Daoy (cell line): ENCODE measurements at places on chromosomes 1 and 21. TPM values are rescaled to one million over a fixed set of nuclear protein-coding genes. Genes with fewer than 3 reads are reported as not detected.

- no peak for DNase-seq
These were observed 103.2 kb upstream of the DYNLT5 start for GRCh38 chr1:66648901-66649595.

- DNase-seq = peak; percentile 54
These were observed 434 bp downstream of the EVA1B start for GRCh38 chr1:36322786-36323635.

The MYCL gene
- 1.5 TPM in 2 replicates for total RNA-seq

GRCh38 chr1:12438349-12438924 is 179.6 kb downstream of the DHRS3 start:
- no peak for DNase-seq

The OR6K3 gene
- total RNA-seq = not detected in 2 replicates

- no peak for DNase-seq
These were observed 374.0 kb downstream of the NEGR1 start for GRCh38 chr1:71908303-71908702.

The UQCRHL gene
- total RNA-seq = 4.1 and 5.9 TPM in 2 replicates

DNA sequence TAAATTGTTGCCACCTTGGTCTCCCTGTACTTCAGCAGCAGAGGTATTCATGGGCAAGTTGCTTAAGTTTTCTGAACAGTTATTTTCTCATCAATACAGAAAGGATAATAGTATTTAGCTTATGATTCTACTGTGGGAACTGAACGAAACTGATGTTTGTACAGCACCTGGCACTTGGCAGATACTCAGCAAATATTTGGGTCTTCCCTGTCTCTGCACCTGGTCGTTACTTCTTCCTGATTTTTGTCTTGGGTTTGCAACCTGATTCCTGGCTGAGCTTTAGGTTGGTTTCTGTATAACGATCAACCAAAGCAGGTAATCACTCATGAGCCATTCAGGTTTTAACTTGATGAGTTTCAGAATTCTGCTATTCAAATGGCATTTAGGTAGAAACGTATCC is 490.6 kb downstream of the KIF26B start:
- no peak for DNase-seq

- DNase-seq = peak; percentile 89
These were observed at the start of gene KLHL17 for GRCh38 chr1:960363-961131. Gene KLHL17 (plus strand): TSS chr1:960584. CDS start chr1:960694, 110 bp downstream.

- no peak for DNase-seq
These were observed 31.4 kb downstream of the STPG1 start for GRCh38 chr1:24382165-24382577.

The TMEM201 gene
- 6.0 and 9.0 TPM in 2 replicates for total RNA-seq

GRCh38 chr1:207058252-207058651 is 5.2 kb downstream of the PFKFB2 start:
- no peak for DNase-seq

- DNase-seq = no peak
These were observed 33.2 kb upstream of the KIAA0040 start for GRCh38 chr1:175225805-175226129.

DNA sequence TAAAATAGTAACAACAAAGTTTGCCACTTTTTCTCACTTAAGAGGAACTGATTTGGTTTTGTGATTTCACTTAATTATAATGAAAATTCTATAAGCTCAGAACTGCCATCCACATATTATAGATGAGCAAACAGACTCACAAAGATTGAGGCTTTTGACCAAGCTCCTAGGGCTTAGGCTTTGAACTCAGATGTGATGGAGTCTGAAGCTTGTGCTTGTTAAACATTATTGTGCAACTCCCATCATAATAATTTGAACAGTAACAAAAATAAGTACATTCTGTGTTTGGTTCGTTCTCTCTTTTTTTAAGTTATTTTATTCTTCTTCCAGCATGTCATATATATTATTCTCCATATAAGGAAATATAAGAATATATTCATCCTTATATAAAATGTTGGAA is 403.4 kb downstream of the PTPRC start:
- DNase-seq = no peak

The S100A7 gene
- total RNA-seq = not detected in 2 replicates

DNA sequence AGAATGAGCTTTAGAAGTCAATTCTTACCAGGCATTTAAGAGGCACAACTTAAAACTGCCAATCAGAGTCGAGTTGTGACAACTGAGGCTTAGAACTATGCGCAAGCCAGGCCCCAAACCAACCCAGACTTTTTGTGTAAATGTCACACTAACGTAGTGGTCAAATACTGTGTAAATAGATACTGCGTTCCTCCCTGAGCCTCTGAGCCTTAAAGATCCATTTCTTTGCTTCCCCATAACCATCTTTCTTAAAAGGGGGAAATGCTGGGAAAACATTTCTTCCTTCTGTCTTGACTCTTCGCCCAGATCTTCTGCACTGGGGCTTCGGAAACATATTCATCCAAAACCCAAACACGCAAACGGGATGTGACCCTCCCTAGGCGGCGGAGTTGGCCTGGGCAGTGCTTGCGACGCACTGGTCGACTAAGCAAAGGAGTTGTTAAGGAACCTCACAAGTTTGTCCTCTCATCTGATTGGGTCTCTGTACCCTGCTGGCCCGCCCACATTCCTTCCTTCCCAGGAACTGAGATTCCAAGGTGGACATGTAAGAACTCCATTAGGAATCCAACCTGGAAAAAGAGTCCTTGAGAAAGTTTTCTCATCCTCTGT is 2.6 kb downstream of the ADAMTS5 start:
- DNase-seq = peak; percentile 78

The NPHS2 gene
- total RNA-seq = not detected in 2 replicates

- no peak for DNase-seq
These were observed 335.7 kb downstream of the CHRM3 start for GRCh38 chr1:239722035-239722434.

The BTBD8 gene
- total RNA-seq = 2.3 and 4.8 TPM in 2 replicates

- DNase-seq = no peak
These were observed 10.9 kb downstream of the RD3 start for GRCh38 chr1:211480941-211481545.

DNA sequence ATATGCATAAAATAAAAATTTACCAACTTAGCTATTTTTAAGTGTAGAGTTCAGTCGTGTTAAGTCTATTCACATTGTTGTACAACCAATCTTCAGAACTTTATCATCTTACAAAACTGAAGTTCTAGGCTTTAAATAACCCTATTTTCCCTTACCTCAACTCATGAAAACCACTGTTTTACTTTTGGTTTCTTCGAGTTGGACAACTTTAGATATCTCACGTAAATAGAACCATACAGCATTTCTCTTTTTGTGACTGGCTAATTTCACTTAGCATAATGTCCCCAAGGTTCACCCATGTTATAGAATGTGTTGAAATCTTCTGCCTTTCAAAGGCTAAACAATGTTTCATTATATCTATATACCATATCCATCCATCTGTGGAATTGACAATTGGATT is 819.0 kb upstream of the ADGRL4 start:
- DNase-seq = no peak
